GM23338 (cell line): ENCODE measurements at places on chromosomes 11 and 22. TPM values are rescaled to one million over a fixed set of nuclear protein-coding genes. Genes with fewer than 3 reads are reported as not detected.

Gene SSTR3
- total RNA-seq = 0.04 and 0.66 TPM in 2 replicates

DNA sequence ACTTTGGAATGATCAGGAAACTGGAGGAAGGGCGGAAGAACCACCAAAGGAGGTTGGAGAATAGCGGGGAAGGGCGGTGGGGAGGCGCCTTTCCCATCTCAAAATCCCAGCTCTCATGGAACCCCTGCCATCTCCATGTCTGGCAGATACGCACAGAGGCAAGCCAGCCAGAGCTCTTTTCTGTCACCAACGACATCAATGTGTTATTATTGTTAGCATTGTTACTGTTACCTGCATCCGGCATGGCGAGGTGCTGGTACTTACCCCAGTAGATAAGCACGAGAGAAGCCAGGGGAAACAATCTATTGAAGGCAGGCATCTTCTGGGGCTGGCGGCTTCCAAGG lies 969 bp downstream of the SCN3B start:
- no peaks in the 10 kb centered on the region for H3K36me3 ChIP-seq
- no peak overlapping the region for H3K27ac ChIP-seq
- peak overlapping the region; percentile 97 for H3K4me3 ChIP-seq
- no peak for DNase-seq
- H3K27me3 ChIP-seq = peaks cover 38% of the 10 kb centered on the region

DNA sequence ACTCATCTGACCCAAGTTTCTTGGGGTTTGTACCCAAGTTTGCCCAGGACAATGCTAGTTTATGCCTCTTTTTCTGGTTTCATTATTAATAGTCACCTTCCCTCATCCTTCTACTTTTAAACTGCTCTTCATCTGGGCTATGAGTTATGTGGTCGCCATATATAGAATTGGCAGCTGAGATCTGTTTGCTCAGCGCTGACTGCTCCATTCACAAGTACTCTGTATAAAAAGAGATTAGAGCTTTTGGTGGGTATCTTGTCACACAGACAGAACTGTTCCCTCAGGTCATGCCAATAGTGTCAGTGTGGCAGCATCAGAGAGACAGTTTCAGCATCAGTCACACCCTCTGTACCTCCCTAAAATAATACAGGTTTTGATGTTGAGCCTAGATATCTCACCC lies 326.0 kb downstream of the RAB38 start:
- H3K4me3 ChIP-seq = no peak overlapping the region
- no peaks in the 10 kb centered on the region for H3K27me3 ChIP-seq
- no peak overlapping the region for H3K27ac ChIP-seq
- H3K36me3 ChIP-seq = no peaks in the 10 kb centered on the region

DNA sequence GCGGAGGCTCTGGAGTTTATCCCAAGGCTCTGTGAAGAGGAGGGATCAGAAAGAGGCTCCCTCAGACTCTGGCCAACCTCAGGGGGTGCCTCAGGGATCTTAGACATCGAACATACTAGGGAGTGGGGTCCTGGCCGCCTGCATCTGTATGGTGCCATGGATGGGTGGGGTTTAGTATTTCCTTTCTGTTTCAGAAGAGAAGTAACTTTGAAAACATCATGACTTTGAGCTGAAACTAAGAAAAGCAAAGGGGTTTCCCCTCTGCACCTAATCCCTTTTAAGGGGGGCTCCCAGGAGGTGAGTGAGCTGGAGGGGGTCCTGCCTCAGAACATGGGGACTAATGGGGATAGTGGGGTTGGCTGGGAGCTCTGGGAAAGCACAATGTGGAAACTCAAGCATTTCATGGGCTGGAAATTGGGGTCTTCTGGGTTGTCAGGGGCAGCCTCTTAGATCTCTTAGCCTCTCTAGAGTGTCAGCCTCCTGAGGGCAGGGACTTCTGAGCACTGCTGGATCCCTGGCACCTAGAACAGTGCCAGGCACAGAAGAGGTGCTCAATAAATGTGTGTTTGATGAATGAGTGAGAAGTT lies 11.8 kb upstream of the SSTR3 start:
- no peak overlapping the region for H3K4me3 ChIP-seq
- no peak for DNase-seq
- no peak overlapping the region for H3K27ac ChIP-seq
- H3K27me3 ChIP-seq = no peaks in the 10 kb centered on the region
- H3K4me1 ChIP-seq = no peaks in the 10 kb centered on the region

DNA sequence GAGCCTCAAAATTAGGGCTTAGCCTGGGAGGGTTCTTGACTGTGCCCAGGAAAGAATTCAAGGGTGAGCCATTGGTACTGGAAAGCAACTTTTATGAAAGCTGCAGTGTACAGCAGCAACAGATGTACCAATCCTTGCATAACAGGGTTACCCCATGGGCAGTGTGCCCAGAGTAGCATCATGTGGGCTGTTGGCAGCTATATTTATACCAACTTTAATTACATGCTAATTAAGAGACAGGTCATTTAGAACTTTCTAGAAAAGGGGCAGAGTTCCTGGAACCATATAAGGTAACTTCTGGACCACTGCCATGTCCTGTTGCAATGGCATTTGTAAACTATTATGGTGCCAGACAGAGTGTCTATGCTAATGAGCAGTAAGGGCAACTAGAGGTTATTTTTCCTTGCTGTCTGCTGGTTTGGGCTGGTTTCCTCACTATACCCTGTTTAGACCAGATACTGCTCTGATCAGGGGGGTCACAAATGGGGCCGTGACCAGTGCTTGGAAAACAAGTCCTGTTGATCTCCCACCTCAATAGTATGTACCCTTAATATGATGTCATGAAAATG lies 1120.5 kb upstream of the RAG2 start:
- H3K4me1 ChIP-seq = no peaks in the 10 kb centered on the region
- no peak overlapping the region for H3K4me3 ChIP-seq
- no peak overlapping the region for H3K27ac ChIP-seq
- DNase-seq = no peak
- H3K27me3 ChIP-seq = no peaks in the 10 kb centered on the region

DNA sequence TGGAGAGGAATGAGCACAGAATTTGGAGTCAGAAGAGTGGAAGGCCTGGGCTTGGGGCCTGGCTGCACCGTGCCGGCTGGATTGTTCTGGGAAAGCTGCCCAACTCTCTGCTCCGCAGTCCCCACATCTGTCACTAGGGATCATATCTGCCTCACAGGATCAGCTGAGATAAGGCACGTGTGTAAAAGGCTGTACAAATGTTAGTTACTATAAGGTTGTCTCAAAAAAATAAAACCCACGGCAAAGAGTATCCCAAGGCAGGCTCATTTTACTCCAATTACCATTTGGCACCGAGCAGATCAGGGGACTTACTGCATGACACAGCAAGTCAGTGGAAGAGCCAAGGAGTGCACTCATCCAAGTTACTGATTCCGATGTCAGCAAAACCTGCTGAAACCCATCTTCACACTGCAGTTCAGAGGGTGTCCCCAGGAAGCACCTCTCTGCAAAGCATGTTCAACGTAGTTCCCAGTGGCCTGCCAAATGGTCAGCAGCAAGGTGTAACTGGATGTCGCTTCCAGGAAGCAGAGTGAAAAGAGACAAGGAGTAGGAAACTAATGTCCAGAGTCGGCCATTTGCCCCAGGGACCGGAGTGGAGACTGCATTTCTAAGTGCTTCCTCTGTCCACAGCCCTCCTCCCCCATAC lies 18.1 kb upstream of the MRTFA start:
- H3K36me3 ChIP-seq = no peaks in the 10 kb centered on the region
- DNase-seq = peak; percentile 39
- H3K4me3 ChIP-seq = no peak overlapping the region
- H3K27ac ChIP-seq = no peak overlapping the region
- peaks cover 4% of the 10 kb centered on the region for H3K4me1 ChIP-seq

GRCh38 chr11:7635137-7635536 lies 38.2 kb downstream of the CYB5R2 start:
- H3K27ac ChIP-seq = no peak overlapping the region
- no peak for DNase-seq
- no peak overlapping the region for H3K4me3 ChIP-seq
- H3K4me1 ChIP-seq = no peaks in the 10 kb centered on the region

DNA sequence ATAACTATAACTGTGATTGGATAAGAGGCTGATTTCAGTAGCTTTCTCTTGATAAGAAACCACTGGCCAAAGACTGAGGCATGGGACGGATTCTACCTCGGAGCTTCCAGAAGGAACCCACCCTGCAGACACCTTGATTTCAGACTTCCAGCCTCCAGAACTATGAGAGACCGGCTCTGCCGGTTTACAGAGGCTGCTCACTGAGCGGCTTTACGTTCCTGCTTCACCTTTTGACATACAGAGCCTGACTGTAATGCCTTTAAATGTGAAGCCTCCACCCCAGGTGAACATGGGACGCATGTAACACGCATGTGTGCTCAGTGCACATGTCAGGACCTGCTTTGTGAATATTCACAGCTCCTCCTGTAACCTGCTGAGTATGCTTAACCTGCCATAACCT lies 361.5 kb downstream of the CTTN start:
- no peak overlapping the region for H3K27ac ChIP-seq
- H3K27me3 ChIP-seq = no peaks in the 10 kb centered on the region
- H3K4me3 ChIP-seq = no peak overlapping the region
- no peaks in the 10 kb centered on the region for H3K36me3 ChIP-seq
- no peak for DNase-seq

DNA sequence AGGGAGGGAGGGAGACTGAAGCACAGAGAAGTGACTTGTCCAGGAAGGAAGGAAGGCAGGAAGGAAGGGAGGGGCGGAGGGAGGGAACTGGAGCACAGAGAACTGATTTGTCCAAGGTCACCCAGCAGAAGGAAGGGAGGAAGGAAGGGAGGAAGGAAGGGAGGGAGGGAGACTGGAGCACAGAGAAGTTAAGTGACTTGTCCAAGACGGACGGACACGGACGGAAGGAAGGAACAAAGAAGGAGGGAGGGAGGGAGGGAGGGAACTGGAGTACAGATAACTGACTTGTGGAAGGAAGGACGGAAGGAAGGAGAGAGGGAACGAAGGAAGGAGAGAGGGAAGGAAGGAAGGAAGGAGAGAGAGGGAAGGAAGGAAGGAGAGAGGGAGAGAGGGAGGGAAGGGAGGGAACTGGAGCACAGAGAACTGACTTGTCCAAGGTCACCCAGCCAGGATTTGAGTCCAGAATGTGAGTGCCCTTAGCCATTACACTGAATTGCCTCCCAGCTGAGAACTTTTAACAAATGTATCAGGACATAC lies 1.5 kb downstream of the SLC35F2 start:
- peaks cover 19% of the 10 kb centered on the region for H3K27me3 ChIP-seq
- no peak for DNase-seq
- peaks cover 18% of the 10 kb centered on the region for H3K4me1 ChIP-seq
- H3K36me3 ChIP-seq = no peaks in the 10 kb centered on the region

GRCh38 chr11:112167145-112167544 lies at the start of gene TEX12:
TEX12 (plus strand) TSS chr11:112167372; CDS start chr11:112169269, 1,897 bp downstream.
- DNase-seq = peak; percentile 28
- H3K36me3 ChIP-seq = no peaks in the 10 kb centered on the region
- no peak within 1 kb of the TSS for H3K4me3 ChIP-seq
- H3K4me1 ChIP-seq = no peaks in the 10 kb centered on the region
- 0 out of 2 replicates have a peak within 1 kb of the TSS, but pooled peaks have one; percentile 22 for H3K27ac ChIP-seq

DNA sequence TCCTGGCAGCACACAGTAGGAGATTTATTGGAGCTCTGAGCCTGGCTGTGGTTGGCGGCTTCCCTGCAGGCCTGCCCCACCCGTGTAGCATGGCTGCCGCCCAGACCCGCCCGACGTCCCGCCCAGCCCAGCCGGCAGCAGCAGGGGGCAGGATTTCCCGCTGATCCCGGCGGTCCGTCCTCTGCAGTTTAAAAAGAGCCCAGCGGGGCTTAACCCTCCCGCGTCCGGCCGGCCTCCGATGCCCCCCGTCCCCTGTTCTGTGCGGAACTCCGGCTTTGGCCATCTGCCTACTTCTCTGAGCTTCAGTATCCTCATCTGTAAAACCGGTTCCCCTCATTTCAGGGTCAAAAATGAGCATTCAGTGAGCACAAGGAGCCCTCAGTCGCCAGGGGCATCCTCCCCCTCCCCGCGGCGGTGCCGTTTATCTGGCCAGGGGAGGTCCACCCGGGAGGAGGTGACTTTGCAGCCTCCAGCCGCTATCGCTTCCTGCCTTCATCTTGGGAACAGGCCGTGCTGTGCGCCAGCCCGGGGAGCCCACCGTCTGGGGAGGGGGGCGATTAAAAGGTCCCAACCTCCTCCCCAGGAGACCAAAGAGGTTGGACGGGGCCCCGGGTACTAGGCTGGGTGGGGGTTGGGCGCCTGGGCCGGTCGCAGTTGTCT lies at the start of gene GAS2L1:
GAS2L1 (plus strand) TSS at position 476 of the 660 bp plus-strand sequence. CDS start 1,456 bp downstream, outside the sequence.
- no peaks in the 10 kb centered on the region for H3K27me3 ChIP-seq
- H3K36me3 ChIP-seq = no peaks in the 10 kb centered on the region
- peak within 1 kb of the TSS; percentile 84 for H3K27ac ChIP-seq
- H3K4me1 ChIP-seq = peaks cover 10% of the 10 kb centered on the region; the same call in 1 of the 2 replicates

DNA sequence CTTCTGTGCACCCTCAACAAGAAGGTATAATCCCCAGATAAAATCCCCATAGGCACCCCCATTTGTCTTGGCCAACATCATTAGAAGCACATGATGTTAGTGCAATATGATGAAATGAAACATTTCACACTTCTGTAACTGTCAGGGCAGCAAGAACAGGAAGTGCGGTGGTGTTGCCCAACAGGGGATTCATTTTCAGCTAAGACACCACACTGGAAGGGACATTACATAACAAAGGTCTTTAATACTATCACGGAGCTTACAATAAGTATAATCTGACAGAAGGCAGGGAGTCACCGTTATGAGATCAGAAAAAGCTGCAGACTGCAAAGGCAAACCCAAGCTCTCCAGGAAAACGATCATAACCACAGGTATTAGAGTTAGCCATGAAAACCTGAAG lies 2.0 kb downstream of the OR52W1 start:
- peaks cover 7% of the 10 kb centered on the region; the same call in 1 of the 2 replicates for H3K4me1 ChIP-seq
- no peak overlapping the region for H3K4me3 ChIP-seq
- no peaks in the 10 kb centered on the region for H3K27me3 ChIP-seq
- H3K36me3 ChIP-seq = no peaks in the 10 kb centered on the region
